AG09309 (cell line): ENCODE measurements at places on chromosomes 16 and 17.

- DNase-seq: no peak
These were observed 77.0 kb downstream of the MYH13 start for GRCh38 chr17:10295728-10296343.

DNA sequence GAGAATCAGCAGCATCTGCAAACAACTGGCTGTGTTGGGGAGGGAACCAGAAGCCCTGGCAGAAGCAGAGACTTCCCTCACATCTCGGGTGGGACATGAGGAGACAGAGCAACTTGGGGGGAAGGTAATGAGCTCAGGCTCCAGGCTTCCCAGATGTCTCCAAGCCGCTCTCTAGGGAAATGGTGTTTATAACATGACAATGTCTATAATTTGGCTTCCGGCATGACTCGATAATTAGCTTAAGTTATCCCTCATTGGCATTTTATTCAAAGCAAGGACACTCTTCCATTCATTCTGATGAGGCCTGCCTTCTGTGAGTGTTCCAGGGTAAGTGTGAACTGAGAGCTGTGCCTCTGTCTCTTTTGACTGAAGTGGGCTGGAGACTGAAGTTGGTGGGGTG is 14.7 kb upstream of the MLLT6 start:
- no peak for DNase-seq

- DNase-seq: no peak
These were observed 198.7 kb downstream of the KIF2B start for GRCh38 chr17:54021418-54021817.

DNA sequence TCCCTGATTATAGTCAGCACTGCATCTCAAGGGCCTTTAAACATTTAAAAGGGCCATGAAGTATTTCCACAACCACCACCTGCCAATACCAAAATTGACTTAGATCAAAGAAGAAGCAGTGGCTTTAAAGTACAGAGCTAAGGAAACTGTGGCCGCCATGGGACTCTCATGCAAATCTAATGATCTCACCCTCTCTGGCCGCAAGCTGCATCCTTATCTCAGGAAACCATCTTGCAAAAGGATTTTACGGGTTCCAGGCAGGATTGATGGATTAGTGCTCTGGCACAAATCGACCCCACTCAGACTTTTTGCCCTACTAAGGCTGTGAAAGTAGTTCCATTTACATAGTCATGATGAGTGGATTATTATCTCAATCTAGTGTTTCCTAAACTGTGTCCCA is 22.6 kb downstream of the CDRT4 start:
- no peak for DNase-seq

GRCh38 chr17:77111934-77112296 is 28.9 kb upstream of the SEC14L1 start:
- DNase-seq: no peak

GRCh38 chr17:48330421-48330820 is 99.6 kb downstream of the SKAP1 start:
- DNase-seq: no peak

- peak; percentile 16 for DNase-seq
These were observed 3.7 kb downstream of the HPR start for GRCh38 chr16:72066747-72067146.

DNA sequence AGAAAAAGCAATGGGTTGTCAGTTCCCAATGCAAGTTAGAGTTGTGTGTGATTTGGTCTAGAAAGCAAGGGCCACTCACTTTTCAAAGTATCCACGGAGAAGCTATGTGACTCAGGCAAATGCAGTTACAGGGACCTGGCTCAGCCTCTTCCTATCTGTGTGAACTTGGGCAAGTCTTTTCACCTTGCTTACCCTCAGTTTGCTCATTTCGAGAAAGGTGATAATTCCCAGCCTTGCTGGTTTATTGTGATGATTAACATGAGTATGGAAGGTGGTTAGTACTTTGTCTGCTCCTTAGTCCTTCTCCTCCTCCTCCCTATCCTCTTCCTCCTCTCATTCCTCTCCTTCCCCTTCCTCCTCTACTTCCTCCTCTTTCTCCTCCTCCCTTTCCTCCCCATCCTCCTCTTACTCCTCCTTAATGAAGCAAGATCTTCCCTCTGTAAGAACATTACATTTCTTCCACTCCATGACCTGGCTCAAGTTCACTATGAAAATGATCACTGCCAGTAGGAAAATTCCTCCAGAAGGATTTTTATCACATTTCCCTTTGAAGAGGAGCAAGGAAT is 204.0 kb downstream of the GRIN2A start:
- no peak for DNase-seq

DNA sequence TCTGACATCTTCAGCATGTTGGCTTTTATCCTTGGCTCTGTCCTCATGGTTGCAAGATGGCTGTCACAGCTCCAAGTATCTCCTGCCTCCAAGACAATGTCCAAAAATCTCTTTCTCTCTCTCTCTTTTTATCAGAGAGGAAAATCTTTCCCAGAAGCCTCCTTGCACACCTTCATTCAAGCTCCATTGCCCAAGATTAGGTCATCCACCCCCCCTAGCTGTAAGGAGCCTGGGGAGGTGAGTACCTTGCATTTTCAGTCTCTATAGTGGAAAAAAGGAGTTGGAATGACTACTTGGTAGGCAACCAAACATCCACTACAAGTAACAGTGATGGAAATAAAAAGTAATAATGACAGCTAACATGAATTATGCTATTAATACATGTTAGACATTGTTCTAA is 22.0 kb upstream of the NSMCE1 start:
- DNase-seq: no peak

GRCh38 chr16:24646646-24646995 is 82.8 kb upstream of the TNRC6A start:
- no peak for DNase-seq

DNA sequence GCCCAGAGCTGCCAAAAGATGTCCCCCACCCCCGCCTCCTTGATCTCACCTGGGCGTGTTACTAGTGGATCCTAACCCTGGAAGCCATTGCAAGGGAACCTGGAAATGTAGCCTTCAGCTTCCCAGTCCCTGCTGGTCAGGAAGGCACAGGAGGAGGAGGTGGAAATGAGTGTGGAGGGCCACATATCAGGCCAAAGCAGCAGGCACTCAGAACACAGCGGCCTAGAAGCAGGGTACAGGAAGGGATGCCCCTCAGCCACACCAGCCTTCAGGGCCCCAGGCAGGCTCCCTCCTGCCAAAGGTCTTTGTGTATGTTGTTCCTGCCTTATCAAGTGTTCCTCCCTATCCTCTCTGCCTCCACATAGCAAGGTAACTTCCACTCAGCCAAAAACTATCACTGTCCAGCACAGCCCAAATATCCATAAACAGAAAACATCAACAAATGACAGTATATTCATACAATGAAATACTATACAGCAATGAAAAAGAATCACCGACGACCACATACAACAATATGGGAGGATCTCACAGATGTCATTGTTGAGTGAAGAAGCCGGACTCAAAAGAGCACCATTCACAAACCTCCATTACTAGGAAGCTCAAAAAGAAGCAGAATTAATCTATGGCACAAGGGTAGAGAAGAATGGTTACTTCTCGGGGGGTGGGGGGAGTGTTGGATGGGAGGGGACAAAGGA is 28.2 kb upstream of the TNFRSF13B start:
- no peak for DNase-seq
